ENCODE measurements at places on chromosomes 13 and 19. TPM values are rescaled to one million over a fixed set of nuclear protein-coding genes. Genes with fewer than 3 reads are reported as not detected.

PSG1 gene
- not detected for total RNA-seq

HPN gene
- 0.27 TPM for total RNA-seq

OR7C1 gene
- total RNA-seq, result not detected

CLEC17A gene
- total RNA-seq, result not detected

GPR4 gene
- not detected for total RNA-seq

NLRP12 gene
- total RNA-seq, result not detected

C19orf81 gene
- total RNA-seq, result 7.9 TPM

RUBCNL gene
- total RNA-seq, result 29.7 TPM

GAS6 gene
- 7.7 TPM for total RNA-seq

MCF2L gene
- 59.9 TPM for total RNA-seq

CD70 gene
- not detected for total RNA-seq

DAND5 gene
- total RNA-seq, result not detected

ZNF829 gene
- 2.2 TPM for total RNA-seq

ZFP82 gene
- 19.0 TPM for total RNA-seq

TNFSF11 gene
- not detected for total RNA-seq

JAK3 gene
- 1.3 TPM for total RNA-seq

ZFP28 gene
- total RNA-seq, result 8.0 TPM

PGLYRP1 gene
- total RNA-seq, result not detected

PRR19 gene
- total RNA-seq, result 2.8 TPM

NEK5 gene
- 0.12 TPM for total RNA-seq

PPP1R13L gene
- 8.2 TPM for total RNA-seq

S1PR5 gene
- 1.1 TPM for total RNA-seq

AP1M2 gene
- total RNA-seq, result not detected

TMEM259 gene
- 164 TPM for total RNA-seq

TEKTIP1 gene
- total RNA-seq, result 2.0 TPM

CYP4F11 gene
- total RNA-seq, result not detected

LDLR gene
- total RNA-seq, result 152 TPM

EDNRB gene
- total RNA-seq, result 26.8 TPM

PGLYRP2 gene
- not detected for total RNA-seq

WDR88 gene
- total RNA-seq, result not detected

CCDC122 gene
- 6.4 TPM for total RNA-seq

FLT3LG gene
- total RNA-seq, result 0.89 TPM

IL12RB1 gene
- not detected for total RNA-seq

CD209 gene
- not detected for total RNA-seq
